Left hindlimb (tissue), 1 donor: ENCODE measurements at places on chromosomes 12 and 14.

DNA sequence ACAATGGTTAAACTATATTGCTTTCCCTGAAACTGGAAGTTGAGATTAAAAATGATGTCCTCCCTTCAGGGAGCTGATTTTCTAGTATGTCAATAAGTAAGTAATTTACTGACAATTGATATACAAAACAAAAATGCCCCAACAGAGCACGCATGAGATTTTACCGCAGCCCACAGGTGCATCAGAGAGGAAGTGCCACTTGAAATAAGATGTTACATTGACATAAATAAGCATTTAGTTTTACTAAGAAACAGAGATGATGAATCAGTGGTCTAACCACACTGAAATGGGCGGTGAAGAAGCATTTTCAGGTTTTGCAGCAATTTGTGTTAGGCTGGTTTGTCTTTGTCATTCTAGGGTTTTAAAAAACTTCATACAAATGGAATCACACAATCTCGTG is 8.8 kb upstream of the CLECL1 start:
- DNase-seq, result no peak

GRCh38 chr14:61474701-61475100 is 153.3 kb downstream of the PRKCH start:
- DNase-seq, result no peak

- no peak for DNase-seq
These were observed 84.0 kb downstream of the PRMT8 start for GRCh38 chr12:3574986-3575385.

GRCh38 chr12:103530307-103531066 is 34.7 kb upstream of the C12orf42 start:
- no peak for DNase-seq

- DNase-seq, result no peak
These were observed 185.1 kb downstream of the ATXN7L3B start for GRCh38 chr12:74722709-74723108.
